ENCODE measurements at places on chromosomes 7 and 10.

- no peak for DNase-seq
Observed at GRCh38 chr7:33597181-33597580, 308.2 kb upstream of the BMPER start.

DNA sequence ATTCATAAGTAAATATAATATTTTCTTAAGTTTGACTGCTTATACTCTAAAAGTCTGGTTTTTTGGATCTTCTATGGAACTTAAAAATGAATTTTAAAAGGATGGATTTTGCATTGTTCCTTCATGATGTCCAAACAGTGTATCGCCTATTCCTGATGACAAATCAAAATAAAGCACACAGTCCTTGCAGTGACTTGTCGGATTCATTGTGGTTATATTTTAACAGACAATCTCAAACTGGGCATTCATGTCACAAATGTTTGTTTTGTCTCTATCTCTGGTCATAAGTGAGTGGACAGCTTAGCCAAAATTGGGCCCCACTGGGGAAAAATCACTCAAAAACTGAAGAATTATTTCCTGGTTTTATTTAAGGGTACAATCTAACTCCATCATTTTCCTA lies 74.8 kb downstream of the LMBR1 start:
- DNase-seq, result no peak

GRCh38 chr10:78913219-78914059 lies 155.3 kb upstream of the ZMIZ1 start:
- no peak for DNase-seq

DNA sequence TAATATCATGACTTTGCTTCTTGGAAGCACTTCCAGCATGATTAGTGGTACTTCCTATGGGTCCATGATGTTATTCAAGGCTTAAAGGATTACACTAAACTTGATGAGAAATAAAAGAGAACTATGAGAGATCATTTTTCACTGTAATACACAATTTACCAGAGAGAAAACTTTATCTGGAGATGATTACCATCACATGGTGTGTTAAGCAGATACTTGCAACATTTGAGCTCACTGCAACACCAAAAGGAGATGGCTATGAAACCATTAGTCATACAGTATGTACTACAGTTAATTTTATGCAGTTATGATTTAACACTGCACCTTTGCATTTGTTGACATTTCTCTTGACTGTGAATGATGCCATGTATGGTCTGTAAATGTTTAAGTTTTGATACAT lies 311.3 kb upstream of the AOAH start:
- no peak for DNase-seq

- DNase-seq, result no peak
Observed at GRCh38 chr7:124813994-124814798, 48.6 kb upstream of the GPR37 start.

DNA sequence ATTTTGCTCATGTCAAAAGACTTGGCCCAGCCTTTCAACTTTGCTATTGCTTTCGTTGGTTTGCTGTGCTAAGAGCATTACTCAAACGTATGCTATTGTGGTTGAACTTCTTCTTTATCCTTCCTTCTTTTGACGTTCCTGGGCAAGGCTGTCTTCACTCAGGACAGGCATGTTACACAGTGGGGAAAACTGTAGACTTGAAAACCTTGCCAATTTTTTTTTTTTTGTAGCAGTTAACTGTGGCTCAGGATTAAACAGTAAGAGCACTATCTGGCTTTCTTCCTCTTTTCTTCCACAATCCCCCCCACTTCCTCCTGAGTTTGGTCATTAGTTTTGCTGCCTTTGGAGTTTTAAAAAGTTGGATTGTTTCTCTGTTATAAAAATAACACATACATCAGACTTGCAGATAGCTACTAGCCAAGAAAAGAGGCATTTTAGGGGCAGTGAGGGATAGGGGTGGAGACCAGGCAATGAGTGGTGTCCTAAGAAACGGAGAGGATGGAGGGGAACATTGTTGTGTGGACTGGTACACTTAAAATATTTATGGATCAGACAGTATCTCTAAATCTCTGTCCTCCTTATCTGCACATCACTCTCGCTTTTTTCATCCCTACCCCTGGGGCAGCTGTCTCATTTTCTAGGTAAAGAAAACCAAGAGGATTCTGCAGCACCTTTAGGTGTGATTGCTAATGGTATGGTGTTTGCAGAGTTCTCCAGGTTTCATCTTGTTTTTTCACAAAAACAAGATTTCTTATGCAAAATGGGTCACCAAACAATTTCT lies 181.7 kb downstream of the LRMDA start:
- DNase-seq, result no peak

DNA sequence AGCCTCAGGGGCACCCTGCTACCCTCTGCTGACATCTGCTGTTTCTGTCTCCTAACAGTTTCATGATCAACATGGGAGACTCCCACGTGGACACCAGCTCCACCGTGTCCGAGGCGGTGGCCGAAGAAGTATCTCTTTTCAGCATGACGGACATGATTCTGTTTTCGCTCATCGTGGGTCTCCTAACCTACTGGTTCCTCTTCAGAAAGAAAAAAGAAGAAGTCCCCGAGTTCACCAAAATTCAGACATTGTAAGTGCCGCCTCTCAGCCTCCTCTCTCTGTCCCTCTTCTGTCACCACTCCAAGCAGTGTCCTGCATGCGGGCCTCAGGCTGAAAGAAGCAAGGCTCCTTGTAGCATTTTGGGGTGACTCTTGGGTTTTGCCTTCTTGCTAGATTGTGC lies 39.0 kb downstream of the POR start:
- DNase-seq, result no peak

- no peak for DNase-seq
Observed at GRCh38 chr7:77566421-77566820, 29.3 kb downstream of the PTPN12 start.

GRCh38 chr10:46264737-46265368 lies 21.9 kb upstream of the ANTXRL start:
- no peak for DNase-seq

DNA sequence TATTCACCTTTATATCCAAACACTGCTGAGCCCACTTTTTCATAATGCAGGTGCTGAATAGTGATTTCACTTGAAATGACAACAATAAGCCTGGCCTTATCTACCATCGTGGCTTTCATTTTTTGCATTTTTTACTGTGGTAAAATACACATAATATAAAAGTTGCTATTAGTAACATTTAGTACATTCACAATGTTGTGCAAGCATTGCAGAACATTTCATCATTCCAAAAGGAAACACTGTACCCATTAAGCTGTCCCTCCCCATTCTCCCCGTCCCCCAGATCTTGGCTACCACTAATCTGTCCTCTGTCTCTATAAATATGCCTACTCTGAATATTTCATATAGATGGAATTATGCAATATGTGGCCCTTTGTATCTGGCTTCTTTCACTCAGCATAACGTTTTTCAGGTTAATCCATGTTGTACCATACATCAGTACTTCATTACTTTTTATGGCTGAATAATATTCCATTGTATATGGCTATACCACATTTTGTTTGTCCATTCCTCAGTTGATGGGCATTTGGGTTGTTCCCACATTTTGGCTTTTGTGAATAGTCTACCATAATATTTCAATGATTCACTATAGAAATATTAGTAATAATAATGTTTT lies 68.5 kb upstream of the ARID5B start:
- DNase-seq, result no peak
